Right ventricle myocardium superior (tissue), 1 donor: ENCODE measurements at places on chromosomes 7 and 10. TPM values are rescaled to one million over a fixed set of nuclear protein-coding genes. Genes with fewer than 3 reads are reported as not detected.

Gene WBP1L
- 19.7 TPM for total RNA-seq

Gene PLXNA4
- 17.3 TPM for total RNA-seq

Gene TM9SF3
- total RNA-seq: 68.5 TPM

Gene ELMO1
- 11.9 TPM for total RNA-seq

GRCh38 chr7:90320418-90320800 lies 695 bp downstream of the FAM237B start:
- no peak for DNase-seq

- peak; percentile 80 for DNase-seq
Measured at GRCh38 chr7:151520419-151521261, 945 bp upstream of the RHEB start.

- no peak for DNase-seq
Measured at GRCh38 chr7:732556-732955, 5.5 kb upstream of the PRKAR1B start.

DNA sequence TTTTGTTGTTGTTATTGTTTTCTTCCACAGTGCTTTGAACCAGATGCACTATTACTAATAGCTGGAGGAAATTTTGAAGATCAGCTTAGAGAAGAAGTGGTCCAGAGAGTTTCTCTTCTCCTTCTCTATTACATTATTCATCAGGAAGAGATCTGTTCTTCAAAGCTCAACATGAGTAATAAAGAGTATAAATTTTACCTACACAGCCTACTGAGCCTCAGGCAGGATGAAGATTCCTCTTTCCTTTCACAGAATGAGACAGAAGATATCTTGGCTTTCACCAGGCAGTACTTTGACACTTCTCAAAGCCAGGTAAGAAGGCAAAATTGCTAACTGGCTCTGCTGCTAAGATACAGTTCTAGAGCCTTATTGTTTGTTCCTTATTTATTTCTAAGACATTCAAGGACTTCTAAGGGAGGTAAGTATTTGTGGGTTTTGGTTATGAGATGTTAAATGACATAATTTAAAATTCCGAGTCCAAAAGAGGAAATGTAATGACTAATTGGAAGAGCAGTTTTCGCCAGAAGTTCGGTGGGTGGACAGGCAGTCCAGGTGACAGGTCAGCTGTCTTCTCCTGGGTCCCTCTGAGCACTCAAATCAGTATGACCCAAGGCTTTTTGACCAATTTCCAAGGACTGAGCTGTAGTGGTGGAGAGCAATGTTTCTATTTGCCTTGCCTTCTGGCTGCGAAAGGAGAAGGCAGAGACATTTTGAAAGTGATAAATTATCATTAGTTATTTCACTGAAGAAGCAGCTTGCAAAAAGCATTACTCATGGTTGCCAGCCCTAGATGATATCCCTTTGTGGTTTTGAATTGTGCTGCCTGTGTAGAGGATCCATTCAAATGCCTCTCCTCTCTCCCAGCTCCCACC lies 10.1 kb downstream of the SLC39A12 start:
- no peak for DNase-seq

DNA sequence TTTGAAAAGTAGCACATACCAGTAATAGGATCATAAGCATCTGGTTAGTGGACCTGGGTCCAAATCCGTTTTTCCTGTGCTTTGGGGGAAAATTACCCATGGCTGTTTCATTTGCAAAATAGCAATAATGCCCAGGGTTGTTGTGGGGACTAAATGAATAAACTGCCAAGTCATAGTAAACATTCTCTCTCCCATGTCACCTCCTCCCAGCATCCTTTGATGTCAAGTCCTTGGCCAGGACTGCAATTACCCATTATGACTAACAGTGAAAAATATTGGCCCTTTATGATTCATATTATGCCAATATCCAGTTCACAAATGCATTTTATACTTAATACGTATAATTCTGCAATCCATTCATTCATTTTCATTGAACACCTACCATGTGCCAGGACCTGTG lies 23.0 kb downstream of the TOMM7 start:
- DNase-seq: no peak

DNA sequence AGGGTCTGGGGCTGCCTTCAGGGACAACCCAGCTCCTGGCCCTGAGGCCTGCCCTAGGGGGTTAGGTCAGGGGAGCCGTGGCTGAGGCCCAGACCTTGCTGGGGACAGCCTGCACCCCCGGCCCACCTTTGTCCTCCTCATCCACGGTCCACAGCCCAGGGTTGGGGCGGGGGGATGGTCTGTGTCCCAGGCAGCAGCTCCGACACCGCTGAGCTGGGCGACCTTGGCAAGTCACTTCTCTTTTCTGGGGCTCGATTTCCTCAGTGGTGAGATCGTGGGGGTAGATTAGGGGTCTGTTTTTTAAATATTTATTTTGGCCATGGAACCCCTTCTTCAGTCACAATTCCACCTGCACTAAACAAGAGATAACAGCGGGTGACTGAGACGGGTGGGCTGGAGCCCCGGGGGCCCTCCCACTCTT lies 30.9 kb downstream of the DNAJB12 start:
- no peak for DNase-seq

DNA sequence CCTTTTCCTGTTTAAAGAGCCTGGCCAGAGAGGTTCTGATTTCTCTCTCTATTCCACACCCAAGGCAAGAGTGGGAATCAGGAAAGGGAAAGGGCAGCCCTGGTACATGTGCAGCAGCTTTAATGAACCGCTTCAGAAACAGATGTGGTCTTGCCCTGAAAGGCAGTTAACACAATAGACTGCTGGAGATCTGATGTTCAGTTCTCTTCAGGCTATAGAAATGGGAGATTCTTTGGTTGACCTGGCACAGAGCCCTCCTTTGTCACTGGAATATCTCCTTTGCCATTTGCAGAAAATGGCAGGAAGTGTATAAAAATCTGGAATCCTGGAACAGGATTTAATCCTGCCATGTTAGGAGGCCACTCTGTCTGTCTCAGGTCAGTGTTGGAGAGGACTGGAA lies 36.3 kb upstream of the EXOC6 start:
- no peak for DNase-seq

- DNase-seq: no peak
Measured at GRCh38 chr7:1552200-1552599, 3.8 kb downstream of the TMEM184A start.

DNA sequence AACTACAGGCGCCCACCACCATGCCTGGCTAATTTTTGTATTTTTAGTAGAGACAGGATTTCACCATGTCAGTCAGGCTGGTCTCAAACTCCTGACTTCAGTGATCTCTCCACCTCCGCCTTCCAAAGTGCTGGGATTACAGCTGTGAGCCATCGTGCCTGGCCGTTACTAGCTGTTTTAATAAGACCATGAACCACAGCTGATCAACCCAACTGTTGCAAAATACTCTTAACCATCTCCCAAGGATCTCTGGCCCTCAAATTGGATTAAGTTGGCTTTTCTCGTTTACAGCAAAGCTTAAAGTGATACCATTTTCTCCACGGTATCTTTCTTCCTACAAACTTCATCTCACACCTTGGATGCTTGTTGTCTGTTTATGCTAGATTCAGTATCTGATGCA lies 18.3 kb downstream of the ZFAND2A start:
- no peak for DNase-seq

- no peak for DNase-seq
Measured at GRCh38 chr7:54946271-54946670, 72.5 kb upstream of the EGFR start.

- no peak for DNase-seq
Measured at GRCh38 chr7:83130623-83131545, 31.8 kb downstream of the PCLO start.
